ENCODE measurements at places on chromosomes 6 and 20.

DNA sequence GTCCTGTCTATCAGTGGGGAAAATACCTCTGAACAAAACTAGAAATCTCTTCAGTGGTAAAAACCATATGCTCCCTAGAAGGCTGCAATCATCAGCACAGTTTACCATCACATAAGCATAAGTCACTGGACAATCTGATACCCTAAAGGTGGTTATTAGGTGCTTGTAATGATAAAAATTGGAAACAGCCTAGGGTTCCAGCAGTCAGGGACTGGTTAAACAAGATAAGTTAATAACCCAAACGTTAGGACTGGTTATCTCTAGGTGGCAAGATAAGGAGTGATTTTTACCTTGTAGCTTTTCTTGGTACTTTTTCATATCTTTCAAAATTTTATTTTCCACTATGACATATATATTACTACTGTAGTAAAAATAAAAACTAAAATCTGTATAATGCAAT, 11.0 kb downstream of the ECI2 start:
- DNase-seq: no peak

DNA sequence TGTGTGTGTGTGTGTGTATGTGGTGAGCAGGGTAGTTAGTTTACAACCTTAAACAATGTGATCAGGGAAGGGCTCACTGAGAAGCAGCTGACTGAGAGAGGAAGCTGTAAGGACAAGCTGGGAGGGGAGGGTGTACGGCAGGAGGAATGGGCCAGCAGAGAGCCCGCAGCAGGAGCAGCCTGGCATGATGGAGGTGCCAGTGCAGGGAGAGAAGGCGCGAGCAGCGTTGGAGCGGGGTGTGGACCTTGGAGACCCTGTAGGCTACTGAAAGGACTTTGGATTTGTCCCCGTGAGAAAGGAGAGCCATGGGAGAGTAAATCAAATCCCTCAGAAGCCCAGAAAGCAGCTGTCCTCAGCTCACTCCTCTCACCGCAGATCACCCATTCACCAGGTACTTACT, 18.5 kb downstream of the FAM209B start:
- no peak for DNase-seq

DNA sequence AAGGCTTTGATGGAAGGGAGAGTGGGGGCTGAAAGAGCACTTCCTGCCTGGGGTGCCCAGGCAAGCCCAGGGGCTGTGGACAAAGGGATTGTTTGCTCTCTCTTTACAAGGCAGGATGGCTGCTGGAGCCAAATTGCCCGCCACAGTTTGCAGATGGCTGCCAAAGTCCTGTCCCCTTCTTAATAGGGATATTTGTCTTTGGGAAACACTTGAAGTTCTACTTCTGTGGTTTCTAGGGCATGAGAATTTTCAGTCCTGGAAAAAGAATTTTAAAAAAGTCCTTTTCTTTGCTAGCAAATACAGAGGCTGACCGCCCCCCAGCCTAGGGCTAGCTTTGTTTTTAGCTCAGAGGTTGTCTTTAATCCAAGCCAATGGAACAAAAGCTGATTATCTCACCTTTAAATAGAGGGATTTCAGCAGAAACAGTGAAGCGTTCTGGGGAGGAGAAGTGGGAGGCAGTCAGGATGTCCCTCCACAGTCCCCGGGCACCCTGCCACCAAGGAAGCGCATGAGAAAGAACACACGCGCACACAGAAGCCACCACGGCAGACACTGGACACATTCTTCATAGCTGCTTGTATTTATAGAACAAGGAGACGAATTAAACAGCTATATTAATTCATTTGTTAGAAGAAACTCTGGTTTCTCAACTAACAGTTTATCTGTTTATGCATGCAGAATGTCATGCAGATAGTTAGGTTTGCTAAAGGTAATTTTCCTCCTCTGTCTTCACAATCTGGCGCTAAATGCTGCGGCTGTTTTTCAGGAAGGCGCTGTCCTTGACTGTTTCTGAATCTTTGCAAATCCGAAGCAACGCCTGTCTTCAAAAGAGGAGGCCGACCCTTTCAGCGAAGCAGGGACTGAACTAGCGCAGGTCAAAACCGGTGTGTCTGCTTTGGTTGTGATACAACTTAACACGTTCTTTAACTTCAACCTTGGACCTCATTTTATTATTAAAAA, 736.9 kb downstream of the QKI start:
- DNase-seq: no peak

DNA sequence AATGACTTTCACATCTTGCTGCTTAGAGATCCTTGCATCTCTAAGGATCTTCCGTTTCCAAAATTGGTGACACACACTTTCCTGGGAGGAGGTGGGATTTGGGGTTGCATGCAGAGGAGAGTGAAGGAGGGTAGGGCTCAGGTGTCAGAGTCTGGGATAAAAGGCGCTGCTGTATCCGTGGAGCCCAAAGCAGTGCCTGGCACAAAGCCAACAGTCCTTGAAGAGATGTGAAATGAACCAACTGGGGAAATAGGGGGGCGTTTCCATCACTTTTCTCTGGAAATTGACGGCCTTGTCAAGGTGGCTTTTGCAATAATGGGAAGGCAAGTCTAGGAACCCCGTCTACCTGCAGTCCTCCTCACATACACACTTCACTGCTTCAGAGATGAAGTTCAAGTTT, 59.5 kb upstream of the NELFCD start:
- DNase-seq: no peak

- no peak for DNase-seq
Measured at GRCh38 chr6:136563386-136564152, 13.3 kb upstream of the MAP7 start.

- peak; percentile 99 for DNase-seq
Measured at GRCh38 chr6:57267586-57268293, 45.6 kb upstream of the RAB23 start.

- DNase-seq: no peak
Measured at GRCh38 chr6:12379181-12379580, 89.0 kb downstream of the EDN1 start.

- no peak for DNase-seq
Measured at GRCh38 chr6:53647462-53648094, 18.0 kb downstream of the KLHL31 start.

DNA sequence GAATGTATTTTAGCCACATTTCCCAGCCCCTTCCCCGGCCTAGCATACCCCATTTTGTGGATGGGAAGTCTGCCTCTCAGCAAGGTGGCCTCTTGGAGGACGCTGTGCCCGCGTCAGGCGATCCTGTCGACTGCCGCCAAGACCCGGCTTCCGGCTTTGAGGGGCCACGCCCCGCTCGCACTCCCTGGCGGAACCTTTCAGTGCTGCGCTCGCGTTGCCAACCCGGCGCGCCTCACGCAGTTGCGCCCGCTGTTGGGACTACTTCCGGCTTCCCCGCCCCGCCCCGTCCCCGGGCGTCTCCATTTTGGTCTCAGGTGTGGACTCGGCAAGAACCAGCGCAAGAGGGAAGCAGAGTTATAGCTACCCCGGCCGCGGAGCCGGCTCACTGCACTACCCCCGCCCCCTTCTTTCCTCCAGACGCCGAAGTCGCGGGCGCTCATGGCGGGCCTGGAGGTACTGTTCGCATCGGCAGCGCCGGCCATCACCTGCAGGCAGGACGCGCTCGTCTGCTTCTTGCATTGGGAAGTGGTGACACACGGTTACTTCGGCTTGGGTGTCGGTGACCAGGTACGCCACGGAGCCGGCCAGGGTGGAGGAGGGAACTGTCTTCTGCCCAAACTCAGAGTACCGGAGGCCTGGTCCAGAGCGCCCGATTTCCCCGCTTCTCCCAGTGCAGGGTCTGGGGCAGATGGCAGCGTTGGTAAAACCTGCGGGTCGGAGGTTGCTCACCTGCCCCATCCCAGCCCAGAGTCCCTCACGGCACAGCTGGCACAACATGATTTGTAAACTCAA, at the start of gene PSMF1:
Gene PSMF1, plus strand, starts transcription at position 267 of the 792 bp plus-strand sequence. Its CDS starts 172 bp downstream, at position 439.
- DNase-seq: peak; percentile 36

DNA sequence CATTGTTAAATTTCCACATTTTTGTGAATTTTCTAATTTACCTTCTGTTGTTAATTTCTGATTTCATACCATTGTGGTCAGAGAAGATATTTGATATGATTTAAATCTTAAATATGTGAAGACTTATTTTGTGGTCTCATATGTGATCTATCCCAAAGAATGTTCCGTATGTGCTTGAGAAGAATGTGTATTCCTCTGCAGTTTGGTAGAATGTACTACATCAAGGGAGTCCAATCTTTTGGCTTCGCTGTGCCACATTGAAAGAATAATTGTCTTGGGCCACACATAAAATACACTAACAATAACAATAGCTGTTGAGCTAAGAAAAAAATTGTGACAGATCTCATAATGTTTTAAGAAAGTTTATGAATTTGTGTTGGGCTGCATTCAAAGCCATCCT, 176.2 kb upstream of the PRND start:
- DNase-seq: peak; percentile 44

DNA sequence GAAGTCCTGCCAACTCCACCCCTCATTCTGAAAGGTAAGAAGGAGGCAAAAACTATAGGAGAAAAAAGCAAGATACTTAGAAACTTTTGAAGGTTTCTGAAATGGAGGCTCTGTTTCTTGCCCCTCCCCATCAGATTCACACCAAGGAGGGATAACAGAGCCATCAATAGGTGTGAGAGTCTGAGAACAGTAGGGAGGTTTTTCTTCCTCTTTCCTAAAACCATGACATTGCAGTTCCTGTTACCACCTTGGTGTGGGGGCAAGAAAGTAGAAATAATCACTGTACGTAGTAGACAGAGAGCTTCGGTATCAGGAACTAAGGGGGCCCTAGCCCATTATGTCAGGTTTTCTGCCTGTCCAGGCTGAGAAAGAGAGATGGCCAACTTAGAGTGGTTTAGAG, 333.3 kb upstream of the SYNCRIP start:
- no peak for DNase-seq

GRCh38 chr20:12318043-12318442, 400.4 kb downstream of the BTBD3 start:
- no peak for DNase-seq

DNA sequence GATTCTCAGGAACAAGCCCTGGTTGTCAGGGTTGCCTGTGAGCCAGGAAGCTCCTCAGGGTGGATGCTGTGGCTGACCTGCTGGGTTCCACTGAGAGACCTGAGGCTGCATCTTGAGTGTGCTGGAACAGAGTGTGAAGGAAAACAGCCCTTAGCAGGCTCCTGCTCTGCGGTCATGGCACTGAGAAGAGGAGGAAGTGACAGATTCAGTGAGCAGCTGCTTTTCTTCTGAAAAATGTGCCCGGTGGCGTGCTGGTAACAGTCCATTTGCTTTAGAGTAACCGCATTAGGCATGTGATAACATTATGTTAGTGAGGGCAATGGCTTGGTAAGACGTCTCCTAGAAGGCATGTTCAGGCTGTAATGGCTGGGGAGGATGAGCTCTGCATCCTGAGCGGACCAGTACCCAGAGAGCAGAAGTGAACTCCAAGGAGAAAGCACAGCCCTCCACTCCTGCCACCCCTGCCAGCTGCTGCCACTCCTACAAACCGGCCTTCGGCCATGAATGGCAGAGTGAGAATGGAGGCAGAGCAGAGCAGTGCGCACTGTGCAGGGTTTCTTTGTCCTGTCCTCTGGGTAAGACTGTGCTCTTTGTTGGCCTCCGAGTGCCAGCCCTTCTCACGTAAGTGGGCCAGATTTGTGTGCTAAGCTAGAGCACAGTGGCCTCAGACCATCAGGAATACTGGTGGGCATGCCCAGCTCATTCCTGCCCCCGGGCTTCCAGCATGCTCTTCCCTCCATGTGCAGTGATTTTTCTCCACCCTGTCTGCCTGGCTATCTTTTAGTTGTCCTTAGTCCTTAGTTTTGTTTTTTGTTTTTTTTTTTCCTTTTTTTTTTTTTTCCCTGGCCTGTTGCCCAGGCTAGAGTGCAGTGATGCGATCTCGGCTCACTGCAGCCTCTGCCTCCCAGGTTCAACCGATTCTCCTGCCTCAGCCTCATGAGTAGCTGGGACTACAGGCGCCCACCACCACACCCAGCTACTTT, 98.1 kb upstream of the VSTM2L start:
- no peak for DNase-seq

GRCh38 chr6:25046942-25047341, 111.2 kb upstream of the RIPOR2 start:
- no peak for DNase-seq

GRCh38 chr6:44525761-44526351, 138.3 kb downstream of the CDC5L start:
- DNase-seq: no peak

GRCh38 chr6:117927866-117928265, 20.8 kb downstream of the SLC35F1 start:
- DNase-seq: no peak

DNA sequence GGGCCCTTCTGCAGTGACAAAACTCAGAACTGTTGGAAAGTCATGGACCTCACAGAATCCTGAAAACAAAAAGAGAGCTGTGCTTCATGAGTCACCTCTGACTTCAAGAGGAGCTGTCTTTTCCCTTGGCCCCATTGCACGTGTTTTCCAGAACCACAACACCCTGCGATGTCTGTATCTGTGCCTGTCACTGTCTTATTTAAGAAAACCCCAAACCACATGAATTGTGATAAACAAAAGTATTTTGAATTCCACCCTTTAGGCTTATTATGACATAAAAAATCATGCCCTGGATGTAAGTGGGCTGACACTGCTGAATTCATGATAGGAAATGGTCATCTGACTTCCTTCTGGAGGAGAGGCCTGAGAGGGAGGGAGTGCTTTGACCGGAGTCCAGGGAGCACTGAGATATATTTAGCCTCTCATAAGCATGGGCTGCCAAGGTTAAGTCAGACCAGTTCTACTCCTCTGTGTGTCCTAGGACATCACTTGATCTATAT, 96.4 kb upstream of the DUSP22 start:
- no peak for DNase-seq

GRCh38 chr6:32046450-32047083, 8.4 kb downstream of the CYP21A2 start:
- DNase-seq: no peak

- DNase-seq: no peak
Measured at GRCh38 chr6:140732155-140732554, 1357.7 kb upstream of the CITED2 start.

DNA sequence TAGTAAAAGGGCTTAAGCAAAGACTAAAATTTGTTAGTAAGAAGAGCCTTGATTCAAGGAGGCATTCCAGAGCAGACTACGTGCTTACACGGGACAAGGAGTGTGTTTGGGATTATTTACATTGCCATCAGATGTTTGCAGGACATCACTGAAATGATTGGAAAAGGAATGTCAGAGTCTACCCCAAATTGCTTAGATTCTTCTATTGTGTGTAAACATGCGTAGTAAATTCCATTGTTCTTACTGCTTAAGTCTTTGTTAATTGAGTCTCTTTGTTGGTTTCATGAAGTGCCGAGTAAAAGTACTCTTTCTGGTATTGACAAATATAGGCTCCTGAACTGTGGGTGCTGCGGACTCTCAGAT, 60.5 kb downstream of the CD83 start:
- DNase-seq: no peak
